ENCODE measurements at places on chromosomes 12 and 14.

DNA sequence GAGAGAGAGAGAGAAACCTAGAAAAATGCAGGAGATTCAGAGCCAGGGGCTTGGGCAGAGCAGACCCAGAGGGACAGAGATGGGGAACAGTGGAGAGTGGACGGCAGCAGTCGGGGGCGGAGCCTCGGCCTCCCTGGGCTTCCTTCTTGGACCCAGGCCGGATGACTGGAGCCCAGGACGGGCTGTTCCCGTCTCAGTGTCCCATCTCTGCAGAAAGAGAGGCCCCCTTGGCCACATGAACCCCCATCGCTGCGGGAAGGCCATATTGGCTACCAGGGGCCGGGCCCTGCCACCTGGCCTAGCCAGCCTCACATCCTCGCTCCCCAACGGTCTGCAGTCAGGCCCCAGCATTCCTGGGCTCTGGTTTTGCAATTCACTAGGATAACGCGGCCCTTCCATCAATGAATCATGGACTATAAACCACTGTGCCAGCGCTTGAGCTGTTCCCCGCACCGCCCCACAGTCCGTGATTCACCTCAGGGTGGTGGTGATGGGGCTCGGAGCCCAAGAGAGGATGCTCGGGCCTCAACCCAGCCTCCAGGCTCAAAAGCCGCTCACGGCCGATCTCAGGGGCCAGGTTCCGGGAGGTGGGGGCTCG lies 116.5 kb downstream of the RFLNA start:
- no peak for DNase-seq

GRCh38 chr14:92012121-92012748 lies 27.6 kb downstream of the TRIP11 start:
- no peak for DNase-seq

GRCh38 chr14:64845878-64846277 lies 33.8 kb downstream of the SPTB start:
- no peak for DNase-seq

- DNase-seq = no peak
Measured at GRCh38 chr14:75851574-75851866, 130.3 kb downstream of the TGFB3 start.

DNA sequence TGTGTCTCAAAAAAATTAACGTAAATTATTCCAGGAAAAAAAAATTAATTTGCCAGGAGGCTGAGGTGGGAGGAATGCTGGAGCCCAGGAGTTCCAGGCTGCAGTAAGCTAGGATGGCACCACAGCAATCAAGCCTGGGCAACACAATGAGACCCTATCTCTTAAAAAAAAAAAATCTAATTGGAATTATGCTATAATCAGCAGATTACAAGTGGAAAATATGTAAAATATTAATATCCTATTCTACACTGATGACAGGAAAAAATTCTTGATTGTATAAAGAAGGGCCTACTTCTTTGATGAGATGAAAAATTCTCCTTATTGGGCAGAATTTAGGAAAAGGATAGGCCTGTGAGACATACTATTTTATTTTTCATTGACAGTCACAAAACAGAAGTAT lies 114.0 kb downstream of the RALGAPA1 start:
- DNase-seq = no peak

- DNase-seq = no peak
Measured at GRCh38 chr14:103286460-103286859, 47.6 kb upstream of the EIF5 start.

- no peak for DNase-seq
Measured at GRCh38 chr12:25100194-25101091, 94.5 kb downstream of the DNAI7 start.

- no peak for DNase-seq
Measured at GRCh38 chr12:243381-243780, 19.3 kb downstream of the SLC6A13 start.

DNA sequence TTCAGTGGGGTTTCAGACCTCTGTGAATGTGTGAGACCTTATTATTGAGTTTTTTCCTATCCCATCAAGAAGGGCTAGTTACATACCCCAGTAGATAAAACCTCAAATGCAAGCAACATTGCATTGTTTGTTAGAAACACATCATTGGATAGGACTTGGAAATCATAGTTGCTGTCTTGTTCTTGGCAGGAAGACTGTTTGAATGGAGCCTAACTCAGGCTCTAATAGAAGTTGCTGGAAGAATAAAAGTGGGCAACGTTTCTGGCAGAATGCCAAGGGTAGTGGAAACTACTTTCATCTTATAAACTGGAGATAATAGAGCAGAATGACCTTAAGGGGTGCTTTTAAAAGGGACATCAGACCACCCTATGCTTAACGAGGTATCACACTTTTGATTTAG lies 9.9 kb upstream of the PTHLH start:
- DNase-seq = no peak

DNA sequence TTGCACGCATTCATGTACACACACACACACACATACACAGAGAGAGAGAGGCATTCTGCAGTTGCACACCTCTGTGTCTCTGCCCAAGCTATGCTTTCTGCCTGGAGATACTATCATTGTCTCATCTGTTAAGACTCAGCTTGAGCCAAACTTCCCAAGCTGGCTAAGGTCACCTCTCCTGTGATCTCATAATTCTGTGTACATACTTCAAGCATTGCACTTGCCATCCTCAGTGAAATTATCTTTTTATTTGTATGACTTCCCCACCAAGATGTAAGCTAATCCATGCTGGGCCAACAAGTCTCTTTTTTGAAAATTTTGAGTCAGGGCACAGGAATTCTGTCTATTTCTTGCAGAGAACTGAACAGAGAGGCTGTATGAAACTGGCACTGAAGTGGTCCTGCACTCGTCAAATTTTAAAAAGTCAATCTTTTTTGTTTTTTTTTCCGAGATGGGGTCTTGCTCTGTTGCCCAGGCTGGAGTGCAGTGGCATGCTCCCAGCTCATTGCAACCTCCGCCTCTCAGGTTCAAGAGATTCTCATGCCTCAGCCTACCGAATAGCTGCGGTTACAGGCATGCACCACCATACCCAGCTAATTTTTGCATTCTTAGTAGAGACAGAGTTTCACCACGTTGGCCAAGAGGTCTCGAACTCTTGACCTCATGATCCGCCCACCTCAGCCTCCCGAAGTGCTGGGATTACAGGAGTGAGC lies 44.3 kb downstream of the TMTC1 start:
- DNase-seq = no peak

DNA sequence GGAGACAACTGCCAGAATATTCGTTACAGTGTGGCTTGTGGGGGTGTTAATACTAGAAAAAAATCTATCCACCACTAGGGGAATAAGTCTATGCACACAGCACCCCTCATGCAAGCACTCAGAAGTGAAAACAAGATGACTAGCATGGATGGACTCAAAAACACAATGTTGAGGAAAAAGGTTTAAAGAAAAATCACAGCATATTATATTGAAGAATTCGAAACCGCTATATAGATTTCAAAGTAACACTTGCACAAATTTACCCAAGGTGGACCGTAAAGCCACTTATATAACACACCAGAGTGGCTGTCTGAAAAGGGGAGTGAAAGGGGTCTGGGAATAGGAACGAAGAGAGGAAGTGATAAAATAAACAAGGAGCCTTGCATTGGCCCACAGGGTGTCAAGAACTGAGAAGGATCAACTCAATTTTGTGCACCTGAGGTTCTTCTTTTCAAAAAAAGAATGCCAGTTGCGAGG lies 544 bp downstream of the ABCD4 start:
- DNase-seq = no peak

DNA sequence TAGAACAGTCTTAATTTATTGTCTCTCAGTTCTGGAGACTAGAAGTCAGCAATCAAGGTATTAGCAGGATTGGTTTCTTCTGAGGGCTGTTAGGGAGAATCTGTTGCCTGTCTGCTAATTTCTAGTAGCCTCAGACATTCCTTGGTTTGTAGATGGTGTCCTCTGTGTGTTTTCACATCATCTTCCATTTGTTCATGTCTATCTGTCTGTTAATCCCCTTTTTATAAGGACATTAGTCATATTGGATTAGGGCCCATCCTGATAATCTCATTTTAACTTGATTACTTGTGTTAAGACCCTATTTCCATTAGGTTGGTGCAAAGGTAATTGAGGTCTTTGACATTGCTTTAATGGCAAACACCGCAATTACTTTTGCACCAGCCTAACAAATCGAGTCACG lies 34.3 kb downstream of the TBC1D15 start:
- no peak for DNase-seq

- no peak for DNase-seq
Measured at GRCh38 chr14:45649051-45649450, 396.0 kb upstream of the MIS18BP1 start.

GRCh38 chr12:2240984-2241383 lies 188.2 kb downstream of the CACNA1C start:
- no peak for DNase-seq

- no peak for DNase-seq
Measured at GRCh38 chr12:106389151-106389550, 31.6 kb downstream of the POLR3B start.

GRCh38 chr12:112112409-112113133 lies 4.0 kb upstream of the NAA25 start:
- DNase-seq = no peak

DNA sequence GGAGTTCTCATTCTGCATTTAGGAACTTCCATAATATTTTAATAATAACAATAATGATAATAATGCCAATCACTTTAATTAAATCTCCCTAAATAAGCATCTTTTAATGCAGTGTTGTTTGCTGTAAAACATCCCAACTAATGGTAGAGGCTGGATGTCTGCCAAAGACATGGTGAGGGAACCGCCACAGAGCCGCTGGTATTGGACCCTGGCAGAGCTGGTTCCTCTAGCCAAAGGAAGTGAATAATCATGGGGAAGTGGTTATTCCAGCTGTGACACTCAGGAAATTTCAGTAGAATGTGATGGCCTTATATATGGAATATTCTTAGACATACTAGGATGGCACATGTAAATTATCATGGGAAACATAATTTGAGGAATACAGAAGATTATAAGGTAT lies 483.3 kb downstream of the ZFP36L1 start:
- DNase-seq = no peak

DNA sequence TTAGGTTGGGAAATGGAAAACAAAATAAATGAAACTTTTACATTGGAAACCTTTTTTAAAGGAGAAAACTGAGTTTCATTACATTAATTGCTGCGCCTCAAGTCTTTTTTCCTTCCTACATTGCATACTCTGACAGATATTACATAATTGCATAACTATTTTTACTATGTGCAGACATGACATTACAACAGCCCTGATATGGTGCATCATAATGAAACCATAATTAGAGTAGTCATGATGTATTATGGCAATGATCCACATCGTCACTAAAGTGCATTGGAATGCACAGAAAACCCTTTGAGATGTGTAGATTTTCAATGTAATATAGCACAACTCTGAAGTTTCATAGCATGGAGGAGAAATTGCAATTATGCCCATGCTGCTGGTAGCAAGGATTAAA lies 217.8 kb upstream of the NPAS3 start:
- DNase-seq = no peak

GRCh38 chr14:103056322-103057027 lies 874 bp downstream of the CDC42BPB start:
- DNase-seq = no peak

Data from NK-92 treated with Interleukin-12 subunit alpha and Interleukin-12 subunit beta, amount 100 ng/mL, for 24 hours (cell line).